ENCODE measurements at places on chromosomes 4 and X.

DNA sequence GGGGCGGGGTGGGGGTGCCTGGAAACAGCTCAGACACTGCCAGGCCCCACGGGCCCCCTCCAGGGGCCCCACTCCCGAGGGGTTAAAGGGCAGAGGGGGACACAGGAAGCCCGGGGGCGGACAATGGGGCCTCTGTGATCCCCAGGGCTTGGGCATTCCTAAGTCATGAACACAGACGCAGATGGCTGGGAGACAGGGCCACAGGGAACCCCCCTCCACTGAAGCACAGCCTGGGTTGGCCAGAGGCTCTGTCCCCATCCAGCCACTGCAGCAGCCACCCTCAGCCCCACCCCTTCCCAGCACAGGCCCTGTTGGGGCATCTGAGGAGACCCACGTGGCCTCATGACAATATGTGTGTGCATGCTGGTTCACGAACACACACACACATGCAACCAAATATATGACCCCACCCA, 3.9 kb downstream of the L1CAM start:
- DNase-seq, result no peak

GRCh38 chr4:84920617-84921016, 45.9 kb downstream of the WDFY3 start:
- DNase-seq, result no peak

DNA sequence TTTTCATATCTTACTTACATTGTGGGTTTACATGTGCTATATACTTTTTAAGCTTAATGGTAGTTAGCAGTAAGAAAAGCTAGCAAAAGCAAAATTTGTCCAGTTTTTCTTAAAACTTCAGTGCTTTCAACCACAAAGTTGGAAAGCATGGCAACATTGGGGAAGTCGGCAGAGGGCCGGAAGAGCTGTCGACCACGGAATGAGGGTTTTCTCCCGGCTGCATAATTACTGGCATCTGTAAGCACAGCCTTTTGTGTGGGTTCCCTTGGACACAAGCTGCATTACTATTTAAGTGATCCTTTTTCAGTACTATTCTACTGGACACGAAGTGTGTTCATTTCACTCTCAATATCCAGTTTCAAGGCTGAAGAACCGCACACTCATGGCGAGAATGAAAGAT, 560.4 kb downstream of the ANKRD50 start:
- DNase-seq, result no peak

DNA sequence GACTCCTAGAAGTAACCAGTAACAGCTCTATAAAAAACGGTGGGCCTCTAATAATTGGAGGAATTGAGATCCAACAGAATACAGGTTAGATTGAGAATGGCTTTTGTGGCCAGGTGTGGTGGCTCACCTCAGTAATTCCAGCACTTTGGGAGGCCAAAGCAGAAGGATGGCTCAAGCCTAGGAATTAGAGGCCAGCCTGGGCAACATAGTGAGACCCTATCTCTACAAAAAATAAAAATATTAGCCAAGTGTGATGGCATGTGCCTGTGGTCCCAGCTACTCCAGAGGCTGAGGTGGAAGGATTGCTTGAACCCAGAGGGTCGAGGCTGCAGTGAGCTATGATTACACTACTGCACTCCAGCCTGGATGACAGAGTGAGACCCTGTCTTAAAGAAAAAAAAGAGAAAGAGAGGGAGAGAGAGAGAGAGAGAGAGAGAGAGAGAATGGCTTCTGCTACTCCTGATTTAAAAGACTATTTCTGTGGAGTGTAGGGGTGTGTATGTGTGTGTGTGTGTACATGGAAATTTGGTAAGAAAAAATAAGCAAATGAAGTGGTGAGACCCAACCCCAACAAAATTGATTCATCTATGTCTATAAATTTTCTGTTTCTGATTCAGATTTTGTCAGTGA, 89.3 kb downstream of the FRMPD4 start:
- no peak for DNase-seq

DNA sequence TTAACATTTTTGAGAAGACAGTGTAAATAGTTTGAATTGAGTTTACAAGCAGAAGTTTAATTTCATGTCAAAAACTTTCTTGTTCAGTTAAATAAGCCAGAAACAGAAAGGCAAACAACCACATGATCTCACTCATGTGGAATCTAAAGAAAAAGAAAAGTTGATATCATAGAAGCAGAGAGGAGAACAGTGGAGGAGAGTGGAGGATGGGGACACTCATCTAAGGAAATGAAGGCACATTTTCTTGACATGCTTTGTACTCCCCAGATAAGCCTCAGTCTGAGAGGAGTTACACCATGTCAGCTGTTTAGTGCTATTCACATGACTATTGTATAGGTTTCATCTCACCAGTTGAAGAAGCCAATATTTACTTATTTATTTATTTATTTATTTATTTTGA, 13.5 kb downstream of the SNCA start:
- DNase-seq, result no peak

GRCh38 chr4:79147251-79147650, 178.6 kb downstream of the NAA11 start:
- DNase-seq, result no peak

Measured in stimulated activated CD4-positive, alpha-beta T cell treated with anti-CD3 and anti-CD28 coated beads, Interleukin-15, amount 100 ng/mL, for 48 hours (primary cell).